ENCODE measurements at places on chromosomes 13 and 19.

- DNase-seq: no peak
These were observed 11.2 kb upstream of the CLDN10 start for GRCh38 chr13:95541308-95541707.

GRCh38 chr19:43811837-43812236 lies 9.6 kb upstream of the LYPD5 start:
- DNase-seq: no peak

- no peak for DNase-seq
These were observed 7.1 kb downstream of the MIDN start for GRCh38 chr19:1255186-1256161.

- DNase-seq: no peak
These were observed 305.9 kb upstream of the SGCG start for GRCh38 chr13:22874839-22875238.

- DNase-seq: no peak
These were observed 261.4 kb upstream of the RXFP2 start for GRCh38 chr13:31477961-31478360.
